Left renal cortex interstitium (tissue), 4 donors: ENCODE measurements at places on chromosomes 1 and 21. TPM values are rescaled to one million over a fixed set of nuclear protein-coding genes. Genes with fewer than 3 reads are reported as not detected.

- no peak for DNase-seq
Measured at GRCh38 chr1:156652131-156652991, 10.4 kb downstream of the BCAN start.

GRCh38 chr1:246831543-246831942 is 100.2 kb downstream of the AHCTF1 start:
- DNase-seq = no peak

DNA sequence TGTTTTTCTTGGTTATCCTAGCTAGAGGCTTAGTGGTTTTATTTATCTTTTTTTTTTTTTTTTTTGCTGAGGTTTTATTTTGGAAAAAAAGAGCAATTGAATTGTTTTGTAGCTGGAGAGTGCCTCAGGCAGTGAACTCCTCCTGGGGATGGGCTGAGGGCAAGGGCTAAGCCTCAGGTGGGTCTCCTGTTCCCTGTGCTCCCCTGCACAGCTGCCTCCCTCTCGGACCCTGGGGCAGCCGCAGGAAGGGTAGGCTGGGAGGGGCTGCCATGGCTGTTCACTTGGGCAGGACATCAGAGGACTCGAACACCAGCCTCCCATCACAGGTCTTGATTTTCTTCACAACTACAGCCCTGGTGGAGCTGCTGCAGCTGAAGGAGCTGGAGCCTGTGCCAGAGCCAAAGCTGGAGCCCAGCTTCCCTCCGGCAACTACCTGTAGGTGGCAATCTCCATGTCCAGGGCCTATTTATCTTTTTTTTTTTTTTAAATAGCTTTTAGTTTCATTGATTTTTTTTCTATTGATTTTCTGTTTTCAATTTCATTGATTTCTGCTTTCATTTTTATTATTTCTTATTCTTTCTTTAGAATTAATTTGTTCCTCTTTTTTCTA is 28.9 kb downstream of the LEPR start:
- DNase-seq = no peak

- DNase-seq = no peak
Measured at GRCh38 chr1:191490303-191490702, 668.0 kb upstream of the RGS18 start.

Gene GSTM2
- polyA plus RNA-seq = 270 TPM
